ENCODE measurements at places on chromosomes 13 and 19.

DNA sequence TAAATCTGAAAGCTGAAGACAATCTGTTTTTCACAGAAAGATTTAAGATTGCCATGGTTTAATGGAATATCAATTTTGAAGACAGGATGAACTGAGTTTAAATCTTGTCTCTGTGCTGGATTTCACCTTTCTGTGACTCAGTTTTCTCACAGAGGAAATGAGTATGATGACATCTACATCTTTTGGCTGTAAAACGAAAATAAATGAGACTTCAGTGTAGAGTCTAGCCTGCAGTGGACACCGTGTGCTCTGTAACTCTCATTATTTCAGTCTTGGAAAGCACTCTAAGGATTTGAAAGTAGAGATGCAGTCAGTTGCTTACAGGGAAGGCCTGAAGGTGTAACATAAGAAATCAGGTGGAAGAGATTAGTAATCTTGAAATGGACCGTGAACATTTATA lies 150.4 kb downstream of the NALCN start:
- DNase-seq = no peak

GRCh38 chr13:69180034-69180433 lies 927.6 kb upstream of the ATXN8OS start:
- DNase-seq = no peak

DNA sequence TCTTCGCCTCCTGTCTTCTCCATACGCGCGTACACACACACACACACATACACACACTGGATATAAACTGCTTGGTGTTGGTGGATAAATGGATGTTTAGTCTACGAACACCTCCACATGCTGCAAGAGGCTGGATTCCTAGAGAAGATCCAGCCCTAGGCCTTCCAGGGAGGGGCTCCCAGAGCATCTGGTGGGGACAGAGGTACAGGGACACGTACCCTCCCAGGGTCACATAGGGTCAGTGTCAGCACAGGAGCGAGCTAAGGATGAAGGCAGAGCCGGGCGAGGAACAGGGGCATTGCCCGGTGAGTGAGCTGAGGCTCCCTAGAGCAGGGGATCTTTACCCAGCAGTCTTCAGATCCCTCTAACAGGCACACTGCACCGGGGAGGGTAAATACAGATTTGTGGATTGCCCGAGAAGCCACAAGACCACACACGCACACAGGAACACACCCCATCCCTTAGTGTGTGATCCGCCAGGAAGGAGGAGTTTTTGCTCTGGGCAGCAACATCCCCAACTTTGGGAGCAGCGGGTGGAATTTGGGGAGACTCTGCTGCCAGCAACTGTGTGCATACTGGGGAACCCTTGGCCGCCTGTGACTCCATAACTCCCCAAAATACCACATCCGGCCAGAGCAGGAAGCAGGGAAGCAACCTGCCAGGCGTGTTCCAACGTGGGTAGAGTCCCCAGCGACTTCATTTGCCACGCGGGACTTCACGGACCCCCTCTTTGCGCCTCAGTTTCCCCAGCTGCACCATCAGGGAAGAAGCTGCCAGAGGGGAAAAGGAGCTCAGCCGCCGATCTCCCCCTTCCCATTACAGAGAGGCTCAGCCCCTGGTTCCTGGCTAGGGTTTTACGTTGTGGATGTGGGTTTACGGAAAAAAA lies 5.8 kb upstream of the TLE2 start:
- DNase-seq = peak; percentile 26

- DNase-seq = no peak
Observed at GRCh38 chr13:39777527-39778061, 122.1 kb downstream of the COG6 start.

DNA sequence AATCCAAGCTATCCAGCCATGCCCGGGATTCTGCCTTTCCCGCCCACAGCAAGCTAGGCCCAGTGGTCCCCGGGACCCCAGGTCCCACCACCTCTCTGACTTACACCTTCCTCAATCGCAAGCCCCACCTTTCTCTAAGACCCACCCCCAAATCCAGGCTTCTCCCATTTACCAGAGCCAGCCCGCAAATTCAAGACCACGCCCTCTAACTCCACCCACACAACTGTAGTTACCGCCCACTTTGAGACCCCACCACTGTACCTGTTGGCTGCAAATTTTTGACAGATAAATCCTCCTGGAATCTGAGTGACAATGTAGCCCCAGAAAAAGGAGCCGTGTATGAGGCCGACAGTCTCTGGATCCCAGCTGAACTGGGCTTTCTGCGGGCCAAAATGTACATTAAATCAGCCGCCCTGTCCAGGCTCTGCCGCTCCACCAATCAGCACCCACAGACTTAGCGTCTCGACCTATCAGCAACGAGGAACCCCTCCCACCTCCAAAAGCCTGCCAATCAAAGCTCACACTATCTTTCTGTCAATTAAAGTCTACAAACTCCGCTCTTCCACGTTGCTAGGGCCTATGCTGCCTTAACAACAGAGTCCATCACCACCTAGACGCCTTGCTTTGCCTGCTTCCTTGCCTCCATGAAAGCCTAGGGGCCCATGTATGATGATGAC lies 6.3 kb downstream of the SLC17A7 start:
- DNase-seq = no peak

DNA sequence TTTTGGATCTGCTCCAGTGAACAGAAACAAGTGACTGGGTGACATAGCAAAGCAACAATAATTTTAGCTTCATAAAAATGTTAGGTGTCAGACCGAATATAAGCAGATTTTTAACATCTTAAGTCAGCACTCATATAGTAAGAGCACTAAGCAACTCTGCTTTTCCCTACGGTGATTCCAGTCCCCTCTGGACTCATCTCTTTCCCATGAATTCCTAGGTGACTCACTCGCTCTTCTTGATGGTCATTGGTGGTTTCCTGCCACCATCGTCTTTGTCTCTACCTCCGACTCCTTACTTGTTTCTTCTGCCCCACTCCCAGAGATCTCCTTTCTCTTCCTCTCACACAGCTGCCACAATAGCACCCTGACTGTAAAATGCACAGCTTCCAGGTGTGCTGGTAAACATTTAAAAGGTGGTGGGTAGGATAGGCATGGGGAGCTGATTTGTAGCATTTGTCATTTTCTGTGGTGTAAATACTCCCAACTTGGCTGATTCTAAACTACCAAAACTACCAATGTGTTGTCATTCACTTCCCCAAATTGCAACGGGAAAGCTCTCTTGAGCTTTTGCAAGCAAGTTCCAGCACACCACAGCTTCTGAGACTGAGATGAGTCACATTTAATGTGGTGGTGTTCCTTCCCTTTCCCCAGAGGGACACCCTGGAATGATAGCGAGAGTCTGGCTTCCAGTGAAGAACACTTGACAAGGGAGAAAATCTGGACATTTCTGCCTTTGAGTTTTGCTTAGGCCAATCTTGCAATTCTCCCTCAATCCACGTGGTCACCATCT lies 42.8 kb upstream of the CLDN10 start:
- no peak for DNase-seq

DNA sequence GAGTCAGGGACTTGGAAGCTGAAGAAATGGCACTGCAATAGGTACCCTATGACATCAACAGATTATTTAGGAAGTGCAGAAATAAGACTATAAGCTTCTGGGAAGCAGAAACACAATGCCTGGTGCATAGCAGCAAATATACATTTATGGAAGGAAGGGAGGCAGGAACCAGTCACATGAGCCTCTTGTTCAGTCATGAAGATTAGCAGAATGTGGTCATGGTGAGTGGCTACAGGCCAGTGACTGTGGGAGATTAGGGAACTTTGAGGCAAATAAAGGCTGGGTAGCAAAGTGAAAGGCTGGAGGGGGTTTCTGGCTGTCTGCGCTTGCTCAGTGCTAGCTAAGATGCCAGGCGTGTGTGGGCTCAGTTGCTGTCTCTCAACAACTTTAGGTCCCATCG lies 96.3 kb downstream of the EPSTI1 start:
- DNase-seq = no peak

DNA sequence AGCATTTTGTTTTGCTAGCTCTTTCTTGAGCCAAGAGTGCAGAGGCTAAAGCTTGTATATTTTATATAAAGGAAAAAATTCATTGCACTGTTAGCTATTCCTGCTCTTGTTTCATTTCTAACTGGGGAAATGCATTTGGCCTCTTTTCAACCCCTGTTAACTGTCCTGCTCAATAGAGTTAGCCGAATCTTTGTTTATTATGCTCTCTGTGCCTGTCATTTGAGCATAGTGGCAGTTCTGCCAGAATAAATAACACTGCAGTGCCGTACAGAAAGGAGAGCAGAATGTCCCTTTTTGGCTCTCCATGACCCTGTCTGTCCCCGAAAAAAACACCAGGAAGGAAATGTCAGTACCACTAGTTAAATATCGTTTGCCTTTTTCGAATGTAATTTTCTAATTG lies 350.8 kb downstream of the MYO16 start:
- no peak for DNase-seq

GRCh38 chr19:18863843-18864362 lies 32.1 kb downstream of the CERS1 start:
- DNase-seq = no peak

GRCh38 chr13:28237944-28238343 lies 99.6 kb downstream of the PAN3 start:
- no peak for DNase-seq

DNA sequence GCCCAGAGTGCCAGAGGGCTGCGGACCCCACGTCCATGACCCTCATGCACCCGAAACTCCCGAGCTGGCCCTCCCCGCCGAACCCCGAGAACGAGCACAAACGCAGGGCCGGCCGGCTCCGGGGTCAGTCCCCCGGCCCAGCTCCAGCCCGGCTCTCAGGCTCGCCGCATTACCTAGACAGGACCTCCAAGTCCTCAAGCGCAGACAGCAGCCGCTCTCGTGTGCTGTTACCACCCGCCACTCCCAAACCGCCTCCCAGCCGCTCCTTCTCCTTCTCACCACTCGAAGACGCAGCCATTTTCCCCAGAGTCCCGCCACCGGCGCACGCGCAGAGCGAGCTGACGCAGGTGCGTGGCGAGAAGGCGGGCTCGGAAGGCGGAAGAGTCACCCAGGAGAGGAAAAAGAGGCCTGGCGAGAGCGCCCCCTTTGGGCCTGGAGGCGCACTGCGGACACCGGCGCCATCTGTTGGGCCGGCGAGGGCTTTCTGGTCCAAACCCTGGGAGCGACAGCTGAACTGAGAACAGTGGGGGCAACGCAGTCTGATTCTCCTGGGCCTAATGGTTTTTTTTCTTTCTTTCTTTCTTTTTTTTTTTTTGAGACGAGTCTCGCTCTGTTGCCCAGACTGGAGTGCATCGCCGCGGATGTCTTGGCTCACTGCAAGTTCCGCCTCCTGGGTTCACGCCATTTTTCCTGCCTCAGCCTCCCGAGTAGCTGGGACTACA lies at the start of gene MED4:
Gene MED4, minus strand, starts transcription at position 324 of the 722 bp plus-strand sequence. Its CDS starts 26 bp downstream, at position 298.
- DNase-seq = peak; percentile 98

- no peak for DNase-seq
Observed at GRCh38 chr13:51235186-51235585, 13.0 kb downstream of the FAM124A start.

GRCh38 chr13:43058831-43059230 lies 35.4 kb downstream of the DNAJC15 start:
- no peak for DNase-seq

DNA sequence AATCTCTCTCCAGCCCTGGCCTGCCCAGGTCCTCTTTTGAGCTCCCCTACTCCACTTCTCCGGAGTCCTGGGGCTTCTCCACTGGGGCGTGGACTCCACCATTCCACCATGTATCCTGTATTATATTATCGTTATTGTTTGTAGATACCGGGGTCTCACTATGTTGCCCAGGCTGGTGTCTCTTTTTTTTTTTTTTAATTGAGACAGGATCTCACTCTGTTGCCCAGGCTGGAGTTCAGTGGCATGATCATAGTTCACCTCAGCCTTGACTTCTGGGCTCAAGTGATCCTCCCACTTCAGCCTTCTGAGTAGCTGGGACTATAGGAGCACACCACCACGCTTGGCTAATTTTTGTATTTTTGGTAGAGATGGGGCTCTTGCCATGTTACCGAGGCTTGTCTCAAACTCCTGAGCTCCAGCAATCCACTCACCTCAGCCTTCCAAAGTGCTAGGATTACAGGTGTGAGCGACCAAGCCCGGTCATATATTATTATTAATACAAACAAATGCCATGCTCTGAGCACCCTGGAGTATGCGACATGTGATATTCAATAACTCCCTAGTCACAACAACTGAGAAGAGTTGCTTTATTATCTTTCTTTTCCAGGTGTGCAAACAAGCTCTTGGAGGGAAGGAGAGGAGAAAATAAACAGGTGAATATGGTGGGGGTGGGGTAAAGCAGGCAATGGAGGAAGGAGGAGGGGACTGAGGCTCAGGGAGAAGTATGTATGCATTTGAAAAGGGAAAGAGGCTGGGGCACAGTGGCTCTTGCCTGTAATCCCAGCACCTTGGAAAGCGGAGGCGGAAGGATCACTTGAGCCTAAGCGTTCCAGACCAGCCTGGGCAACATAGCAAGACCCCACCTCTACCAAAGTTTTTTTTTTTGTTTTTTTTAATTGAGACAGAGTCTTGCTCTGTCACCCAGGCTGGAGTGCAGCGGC lies 2.8 kb upstream of the CERS4 start:
- no peak for DNase-seq

GRCh38 chr19:39941615-39942365 lies 7.4 kb upstream of the FCGBP start:
- peak; percentile 37 for DNase-seq

DNA sequence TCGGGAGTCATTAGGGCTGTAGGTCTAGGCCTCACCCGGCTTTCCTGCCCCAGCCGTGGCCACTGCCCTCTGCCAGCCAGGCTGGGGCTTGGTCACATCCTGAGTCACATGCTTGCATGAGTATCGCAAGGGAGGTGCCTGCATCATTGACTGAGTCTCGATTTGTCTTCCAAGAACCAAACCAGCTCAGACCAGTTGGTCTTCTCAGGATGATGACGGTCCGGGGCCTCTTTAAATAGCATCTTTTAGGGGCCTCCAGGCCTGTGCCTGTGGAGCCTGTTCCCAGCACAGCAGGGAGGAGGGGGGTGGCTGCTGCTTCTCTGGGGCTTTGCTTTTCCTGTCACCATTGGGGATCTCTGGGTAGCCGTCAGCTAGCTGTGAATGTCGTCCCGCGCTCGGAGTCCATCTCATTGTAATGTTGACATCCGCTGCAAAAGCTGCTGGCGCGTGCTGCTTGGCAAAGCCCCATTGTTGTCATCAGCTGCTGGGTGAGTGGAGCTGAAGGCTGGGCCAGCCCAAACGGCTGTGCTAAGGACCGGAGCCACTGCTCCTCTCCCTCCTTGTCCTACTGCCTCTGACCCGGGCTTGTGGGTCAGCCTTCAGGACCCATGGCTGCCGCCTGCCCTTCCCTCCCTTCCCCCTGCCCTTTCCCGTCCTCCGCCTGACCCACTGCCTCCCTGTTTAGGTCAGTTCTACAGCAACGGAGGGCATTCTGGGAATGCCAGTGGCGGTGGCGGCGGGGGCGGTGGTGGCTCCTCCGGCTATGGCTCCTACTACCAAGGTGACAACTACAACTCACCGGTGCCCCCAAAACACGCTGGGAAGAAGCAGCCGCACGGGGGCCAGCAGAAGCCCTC lies 14.3 kb upstream of the QTRT1 start:
- no peak for DNase-seq

DNA sequence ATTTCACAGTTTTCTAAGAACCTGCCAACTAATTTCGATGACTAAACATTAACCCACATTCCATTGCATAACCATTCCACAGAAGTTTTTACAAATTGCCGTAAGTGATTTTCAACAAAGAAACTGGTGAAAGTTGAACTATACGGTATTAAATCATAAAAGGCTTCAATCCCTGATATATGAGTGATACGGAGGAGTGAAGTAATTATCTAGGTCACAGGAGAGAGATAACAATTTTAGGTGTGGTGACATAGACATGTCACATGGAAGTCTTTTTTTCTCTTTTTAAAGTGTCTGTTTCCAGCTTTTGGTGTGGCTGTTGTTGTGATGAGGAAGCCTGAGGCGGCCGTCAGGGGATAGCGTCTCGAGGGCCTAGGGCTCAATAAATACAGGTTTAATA lies 29.4 kb downstream of the TBC1D4 start:
- no peak for DNase-seq

GRCh38 chr19:16118489-16119033 lies 6.9 kb downstream of the RAB8A start:
- DNase-seq = no peak

Data from T-helper 9 cell (primary cell).